T-cell (primary cell): ENCODE measurements at places on chromosomes 3 and 15. TPM values are rescaled to one million over a fixed set of nuclear protein-coding genes. Genes with fewer than 3 reads are reported as not detected.

DNA sequence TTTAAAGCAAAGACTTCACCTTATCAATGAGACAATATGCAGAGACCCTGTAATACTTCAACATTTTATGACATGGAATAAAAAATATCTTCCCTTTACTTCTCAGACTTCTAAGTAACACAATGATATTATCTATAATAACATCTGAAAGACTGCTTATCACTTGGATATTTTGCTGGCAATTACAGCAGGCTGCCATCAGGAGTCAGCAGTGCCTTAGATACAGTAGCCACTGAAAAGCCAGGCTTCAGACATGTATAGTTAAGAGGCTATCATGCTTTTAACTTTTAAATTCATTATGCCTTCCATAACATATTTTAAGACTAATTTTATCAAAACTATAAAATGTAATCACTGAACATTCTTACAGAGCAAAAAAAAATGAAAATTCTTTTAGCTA, 227.5 kb downstream of the NEK10 start:
- H3K4me3 ChIP-seq: no peak overlapping the region
- no peaks in the 10 kb centered on the region for H3K36me3 ChIP-seq
- H3K27ac ChIP-seq: no peak overlapping the region
- H3K4me1 ChIP-seq: no peaks in the 10 kb centered on the region
- no peaks in the 10 kb centered on the region for H3K27me3 ChIP-seq

DNA sequence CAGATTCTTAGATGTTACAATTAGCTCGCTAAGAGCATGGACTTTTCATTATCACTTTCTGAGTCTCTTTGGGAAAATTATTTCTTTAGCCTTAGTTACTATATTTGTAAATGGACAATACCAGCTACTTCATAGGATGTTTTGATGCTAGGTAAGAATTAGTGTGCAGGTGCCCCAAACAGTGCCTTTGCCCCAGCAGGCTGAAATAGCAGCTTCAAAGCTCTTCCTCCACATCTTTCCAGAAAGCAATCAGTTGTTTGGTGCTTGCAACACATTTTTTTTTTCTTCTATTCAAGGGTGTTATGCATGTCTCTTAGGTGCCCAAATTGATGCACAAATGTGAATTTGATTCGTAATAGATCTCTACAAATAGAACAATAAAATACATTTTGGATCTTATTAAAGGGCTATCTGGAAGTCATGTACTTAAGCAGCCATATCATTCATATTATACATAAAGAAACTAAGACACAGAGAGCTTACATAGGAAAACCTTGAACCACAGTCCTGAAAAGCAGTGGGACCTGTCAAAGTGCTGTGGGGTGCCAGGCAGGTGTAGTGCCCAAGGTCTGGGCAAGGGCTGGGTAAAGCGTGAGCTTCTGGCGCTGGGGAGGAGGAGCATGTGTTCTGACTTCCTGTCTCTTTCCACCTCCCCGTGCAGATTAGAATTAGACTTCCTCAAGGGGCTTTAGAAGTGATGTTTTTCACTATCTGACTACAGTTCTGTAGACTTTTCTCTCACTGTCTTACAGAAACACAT, 62.9 kb downstream of the FNDC3B start:
- H3K4me1 ChIP-seq: peaks cover 28% of the 10 kb centered on the region
- H3K27ac ChIP-seq: peak overlapping the region; percentile 30
- H3K27me3 ChIP-seq: no peaks in the 10 kb centered on the region
- peak; percentile 34 for DNase-seq
- no peak overlapping the region for H3K4me3 ChIP-seq

- no peaks in the 10 kb centered on the region for H3K36me3 ChIP-seq
- H3K27ac ChIP-seq: no peak overlapping the region
- H3K4me3 ChIP-seq: no peak overlapping the region
Measured at GRCh38 chr3:160482796-160483195, 33.2 kb upstream of the TRIM59 start.

Gene UNC13C
- not detected for total RNA-seq

Gene PROK2
- total RNA-seq: 0.58 TPM

GRCh38 chr3:191963182-191963581, 502.2 kb downstream of the PYDC2 start:
- DNase-seq: no peak
- H3K4me1 ChIP-seq: no peaks in the 10 kb centered on the region
- H3K36me3 ChIP-seq: no peaks in the 10 kb centered on the region
